ENCODE measurements at places on chromosomes 3 and 15. TPM values are rescaled to one million over a fixed set of nuclear protein-coding genes. Genes with fewer than 3 reads are reported as not detected.

ISG20 gene
- 23.6 TPM for total RNA-seq

PPP4R2 gene
- total RNA-seq = 73.0 TPM

ACAN gene
- total RNA-seq = 0.99 TPM

TMEM207 gene
- total RNA-seq = not detected

CDHR4 gene
- total RNA-seq = 6.1 TPM

PLA1A gene
- total RNA-seq = 14.5 TPM

EIF4E3 gene
- 34.8 TPM for total RNA-seq

- no peaks in the 10 kb centered on the region for H3K27me3 ChIP-seq
- H3K4me3 ChIP-seq = no peak overlapping the region
- H3K27ac ChIP-seq = no peak overlapping the region
- peaks cover 22% of the 10 kb centered on the region for H3K4me1 ChIP-seq
- H3K36me3 ChIP-seq = no peaks in the 10 kb centered on the region
Observed at GRCh38 chr15:56774356-56774755, 41.0 kb upstream of the ZNF280D start.

DNA sequence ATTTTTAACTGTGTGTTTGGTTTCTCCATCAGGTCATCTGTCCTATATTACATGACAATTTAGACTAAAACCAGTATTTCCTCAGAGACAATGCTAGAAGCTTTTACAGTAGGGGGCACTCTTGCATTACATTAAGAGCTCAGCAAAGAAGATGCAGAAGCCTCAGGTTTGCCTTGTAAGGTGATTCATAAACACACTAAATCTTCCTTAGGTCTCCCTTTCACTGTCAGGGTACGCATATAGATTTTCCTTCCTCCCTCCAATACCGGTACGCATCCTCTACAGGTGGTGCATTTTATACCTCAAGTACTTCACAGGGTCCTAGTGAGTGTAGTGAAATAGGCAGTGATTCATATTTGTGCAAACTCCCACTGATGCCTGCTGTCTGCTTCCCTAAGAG, 46.5 kb downstream of the CD86 start:
- H3K4me3 ChIP-seq = no peak overlapping the region
- H3K27me3 ChIP-seq = no peaks in the 10 kb centered on the region
- H3K27ac ChIP-seq = no peak overlapping the region
- no peak for DNase-seq

DNA sequence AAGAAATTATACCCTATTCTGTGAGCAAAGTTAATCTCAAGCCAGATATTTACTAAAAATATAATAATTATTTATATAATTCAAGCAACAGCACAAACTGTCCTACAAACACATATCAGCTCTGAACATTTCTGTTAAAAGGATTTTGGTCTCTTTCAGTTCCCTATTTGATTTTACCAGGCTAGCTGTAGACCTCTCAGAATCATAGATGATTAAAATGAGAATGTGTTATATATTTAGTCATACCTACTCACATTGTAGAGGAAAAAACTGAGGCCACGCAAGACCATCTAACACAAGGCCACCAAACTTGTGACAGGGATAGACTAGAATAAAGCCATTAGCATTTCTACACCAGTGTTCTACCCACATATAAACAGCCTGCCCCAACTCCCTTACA, 28.5 kb downstream of the ACKR4 start:
- H3K4me1 ChIP-seq = no peaks in the 10 kb centered on the region
- H3K4me3 ChIP-seq = no peak overlapping the region
- H3K27me3 ChIP-seq = no peaks in the 10 kb centered on the region
- no peaks in the 10 kb centered on the region for H3K36me3 ChIP-seq
- no peak for DNase-seq

DNA sequence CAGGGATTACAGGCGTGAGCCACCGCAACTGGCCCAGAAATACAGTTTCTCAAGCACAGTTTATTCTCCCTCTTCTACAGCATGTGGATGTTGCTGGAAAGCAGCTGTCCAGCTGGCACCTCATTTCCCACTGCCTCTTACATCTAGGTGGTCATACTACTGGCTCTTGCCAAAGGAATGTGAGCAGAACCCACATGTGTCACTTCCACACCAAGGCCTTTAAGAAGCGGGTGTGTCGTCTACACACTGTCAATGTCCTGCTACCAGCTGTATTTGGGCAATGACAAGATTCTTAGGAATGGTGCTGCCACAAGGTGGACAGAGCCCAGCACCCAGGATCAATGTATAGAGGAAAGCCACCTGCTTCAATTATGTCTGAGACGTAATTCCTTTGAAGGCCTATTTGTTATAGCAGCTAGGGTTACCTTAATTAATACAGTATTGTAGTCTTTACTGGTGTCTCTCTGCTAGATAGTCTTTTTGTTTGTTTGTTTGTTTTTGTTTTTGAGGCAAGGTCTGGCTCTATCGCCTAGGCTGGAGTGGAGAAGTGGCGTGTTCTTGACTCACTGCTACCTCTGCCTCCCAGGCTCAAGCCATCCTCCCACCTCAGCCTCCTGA, 15.1 kb upstream of the RAB7A start:
- H3K4me1 ChIP-seq = no peaks in the 10 kb centered on the region
- DNase-seq = no peak
- no peaks in the 10 kb centered on the region for H3K36me3 ChIP-seq
- H3K27me3 ChIP-seq = no peaks in the 10 kb centered on the region
- H3K27ac ChIP-seq = no peak overlapping the region

DNA sequence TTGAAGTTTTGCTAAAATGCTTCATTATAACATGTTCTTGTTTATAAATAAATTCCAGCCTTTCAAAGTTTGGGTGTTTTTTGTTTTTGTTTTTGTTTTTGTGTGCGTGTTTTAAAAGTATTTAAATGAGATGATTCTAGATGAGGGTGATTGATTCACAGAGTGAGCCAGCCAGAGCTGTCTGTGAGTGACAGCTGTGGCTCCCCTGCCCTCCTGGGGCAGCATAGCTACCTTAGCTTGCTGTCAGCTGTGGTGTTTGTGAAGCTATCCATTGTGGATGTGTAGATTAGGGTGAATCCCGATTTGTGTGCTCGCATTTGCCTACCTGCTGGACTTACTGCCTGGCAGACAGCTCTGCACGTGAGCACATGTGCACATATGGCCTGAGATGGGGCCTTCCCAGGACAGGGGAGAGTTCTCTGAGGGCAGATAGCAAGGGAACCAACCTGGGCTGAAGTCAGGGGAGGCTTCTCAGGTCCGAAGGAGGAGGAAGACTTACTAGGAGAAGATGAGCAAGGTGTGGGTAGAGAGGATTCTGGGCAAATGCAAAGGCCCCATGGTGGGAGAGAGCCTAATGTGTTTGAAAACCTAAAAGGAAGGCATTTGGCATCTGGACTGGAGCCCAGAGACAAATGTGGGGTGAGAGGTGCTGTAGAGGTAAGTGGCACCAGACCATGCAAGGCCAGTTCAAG, 124.2 kb downstream of the EEFSEC start:
- no peak overlapping the region for H3K4me3 ChIP-seq
- H3K4me1 ChIP-seq = peaks cover 3% of the 10 kb centered on the region
- peaks cover 6% of the 10 kb centered on the region for H3K36me3 ChIP-seq
- no peak for DNase-seq

DNA sequence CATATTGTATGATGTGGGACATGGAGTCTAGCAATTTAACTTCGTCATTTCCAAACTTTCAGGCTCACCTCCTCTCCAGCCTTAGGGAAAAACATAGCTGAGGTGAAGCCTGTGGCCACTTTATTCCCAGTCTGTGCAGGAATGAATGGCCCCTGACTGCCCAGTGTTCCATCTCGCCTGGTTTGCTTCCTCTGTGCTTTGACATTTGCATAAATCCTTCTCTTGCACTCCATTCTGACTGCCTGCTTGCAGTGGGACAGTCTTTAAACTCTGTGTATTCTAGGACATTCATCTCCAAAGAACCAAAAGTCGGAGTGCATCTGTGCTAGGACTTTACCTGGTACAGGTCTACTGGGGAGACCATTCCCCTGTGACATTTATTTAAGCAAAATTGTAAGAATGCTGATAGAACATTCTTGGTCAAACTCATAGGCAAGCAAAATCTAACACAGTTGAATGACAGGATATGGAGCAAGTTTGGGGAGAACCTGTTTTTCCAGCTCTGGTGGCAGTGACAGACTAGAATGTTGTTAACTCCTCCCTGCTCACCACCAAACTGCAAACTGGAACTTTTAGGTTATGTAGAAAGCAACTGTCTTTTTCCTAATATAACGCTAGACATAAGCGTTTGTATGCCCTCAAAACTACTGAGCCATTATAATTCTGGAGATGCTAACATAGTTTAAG, 22.1 kb downstream of the TMED3 start:
- H3K36me3 ChIP-seq = no peaks in the 10 kb centered on the region
- no peaks in the 10 kb centered on the region for H3K4me1 ChIP-seq
- DNase-seq = no peak
- H3K4me3 ChIP-seq = no peak overlapping the region
- no peaks in the 10 kb centered on the region for H3K27me3 ChIP-seq

GRCh38 chr3:24853685-24854490, 359.2 kb upstream of the THRB start:
- H3K4me1 ChIP-seq = no peaks in the 10 kb centered on the region
- no peaks in the 10 kb centered on the region for H3K36me3 ChIP-seq
- no peak for DNase-seq
- H3K27ac ChIP-seq = no peak overlapping the region
- H3K27me3 ChIP-seq = no peaks in the 10 kb centered on the region

- no peak overlapping the region for H3K27ac ChIP-seq
- no peaks in the 10 kb centered on the region for H3K36me3 ChIP-seq
- no peaks in the 10 kb centered on the region for H3K27me3 ChIP-seq
- DNase-seq = no peak
- no peaks in the 10 kb centered on the region for H3K4me1 ChIP-seq
Observed at GRCh38 chr3:162704799-162705385, 1208.3 kb downstream of the OTOL1 start.

DNA sequence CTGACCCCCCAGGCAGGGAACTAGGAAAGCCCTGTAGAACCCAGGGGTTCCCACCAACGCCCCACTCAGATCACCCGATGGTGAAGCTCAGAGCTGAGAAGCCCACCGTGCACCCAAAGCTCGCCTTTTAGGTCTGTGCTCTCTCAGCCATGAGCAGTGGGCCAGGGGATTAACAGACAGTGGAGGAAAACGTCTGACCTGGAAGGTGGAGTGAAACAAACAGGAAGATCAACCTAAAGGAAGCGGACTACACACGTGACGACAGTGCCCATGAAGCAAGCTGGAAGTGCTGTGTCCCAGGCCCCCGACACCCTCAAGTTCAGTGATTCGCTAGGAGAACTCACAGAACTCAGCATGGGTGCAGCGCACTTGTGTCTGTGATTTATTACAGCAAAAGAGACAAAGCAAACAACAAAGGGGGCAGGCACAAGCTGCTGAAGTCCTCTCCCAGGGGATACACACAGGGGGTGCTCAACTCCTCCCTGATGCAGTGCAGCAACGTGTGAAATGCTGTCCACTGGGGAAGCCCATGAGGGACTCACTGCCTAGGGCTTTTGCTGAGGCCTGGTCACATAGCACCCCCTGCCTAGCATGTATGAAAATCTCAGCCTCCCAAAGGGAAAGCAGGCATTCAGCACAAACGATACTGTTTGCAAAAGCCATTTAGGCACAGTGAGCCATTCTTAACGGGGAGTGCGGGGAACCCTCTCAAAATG, 43.5 kb downstream of the CFAP92 start:
- no peak overlapping the region for H3K27ac ChIP-seq
- H3K4me3 ChIP-seq = no peak overlapping the region
- no peaks in the 10 kb centered on the region for H3K4me1 ChIP-seq
- no peaks in the 10 kb centered on the region for H3K27me3 ChIP-seq

GRCh38 chr3:120425572-120426250, 25.1 kb downstream of the FSTL1 start:
- no peaks in the 10 kb centered on the region for H3K4me1 ChIP-seq
- H3K27me3 ChIP-seq = no peaks in the 10 kb centered on the region
- no peak overlapping the region for H3K4me3 ChIP-seq
- DNase-seq = no peak
- no peak overlapping the region for H3K27ac ChIP-seq
- H3K36me3 ChIP-seq = no peaks in the 10 kb centered on the region

DNA sequence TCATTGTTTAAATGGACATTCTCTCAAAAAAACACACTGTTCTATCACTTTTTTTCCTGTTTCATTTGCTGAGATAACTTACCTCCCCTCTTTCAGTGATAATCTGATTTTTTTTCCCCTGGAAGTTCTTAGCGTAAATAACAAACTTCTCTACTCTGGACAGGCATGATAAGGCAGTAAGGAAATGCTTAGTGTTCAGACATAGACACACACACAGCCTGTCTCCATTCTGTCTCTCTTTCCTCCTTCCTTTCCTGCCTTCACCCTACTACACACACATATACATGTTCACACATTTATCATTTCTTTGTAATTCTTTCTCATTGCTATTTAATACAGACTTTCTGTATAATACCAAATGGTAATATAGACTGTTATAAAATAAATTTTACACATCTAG, 470.8 kb upstream of the ROBO1 start:
- H3K4me3 ChIP-seq = no peak overlapping the region
- no peaks in the 10 kb centered on the region for H3K27me3 ChIP-seq
- no peak for DNase-seq

DNA sequence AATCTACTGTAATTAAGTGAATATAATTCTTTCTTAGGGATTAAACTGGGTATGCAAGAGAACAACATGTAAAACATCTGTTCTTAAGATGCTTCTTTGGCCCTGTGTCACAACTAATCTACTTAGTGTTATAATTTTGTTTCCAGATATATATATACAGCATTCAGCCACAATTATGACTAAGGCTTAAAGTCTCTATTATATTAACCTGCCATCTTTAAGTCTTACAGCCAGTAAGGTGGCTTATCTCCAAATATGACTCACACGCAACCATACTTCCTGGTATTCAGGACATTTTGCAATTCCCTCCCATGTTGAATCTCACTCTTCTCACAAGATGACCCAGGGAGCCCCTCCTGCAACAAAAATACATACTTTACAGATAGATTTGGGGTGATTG, 6.6 kb upstream of the KBTBD8 start:
- no peak overlapping the region for H3K4me3 ChIP-seq
- no peak overlapping the region for H3K27ac ChIP-seq
- DNase-seq = no peak
- H3K36me3 ChIP-seq = no peaks in the 10 kb centered on the region
- H3K27me3 ChIP-seq = peaks cover 4% of the 10 kb centered on the region

DNA sequence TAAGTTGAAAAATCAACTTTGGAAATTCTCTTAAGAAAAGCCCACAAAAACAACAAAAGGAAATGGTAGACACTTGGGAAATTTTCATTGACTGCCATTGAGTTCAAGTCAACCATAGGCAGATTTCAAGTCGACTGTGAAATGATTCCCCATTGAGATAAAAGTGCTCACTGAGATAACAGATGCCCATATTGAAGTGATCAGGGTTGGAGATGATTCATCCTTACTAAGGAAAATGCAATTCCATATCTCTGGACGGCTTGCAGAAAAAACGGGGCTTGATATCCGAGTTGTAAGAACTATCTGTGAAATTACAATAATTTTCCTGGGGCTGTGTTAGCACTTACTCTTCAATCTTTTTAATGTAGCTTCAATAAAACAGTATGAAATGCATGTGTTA, 373.1 kb upstream of the THRB start:
- no peak for DNase-seq
- H3K36me3 ChIP-seq = no peaks in the 10 kb centered on the region
- no peak overlapping the region for H3K27ac ChIP-seq
- H3K4me1 ChIP-seq = no peaks in the 10 kb centered on the region
- no peaks in the 10 kb centered on the region for H3K27me3 ChIP-seq

GRCh38 chr15:70383856-70384255, 286.1 kb upstream of the TLE3 start:
- no peaks in the 10 kb centered on the region for H3K27me3 ChIP-seq
- H3K4me3 ChIP-seq = no peak overlapping the region
- H3K27ac ChIP-seq = no peak overlapping the region
- DNase-seq = no peak

All from left lung (tissue), 14 donors.